ENCODE measurements at places on chromosomes 2 and 18.
A peak's percentile ranks its signal among the peaks of the same experiment; 100 is the strongest.

DNA sequence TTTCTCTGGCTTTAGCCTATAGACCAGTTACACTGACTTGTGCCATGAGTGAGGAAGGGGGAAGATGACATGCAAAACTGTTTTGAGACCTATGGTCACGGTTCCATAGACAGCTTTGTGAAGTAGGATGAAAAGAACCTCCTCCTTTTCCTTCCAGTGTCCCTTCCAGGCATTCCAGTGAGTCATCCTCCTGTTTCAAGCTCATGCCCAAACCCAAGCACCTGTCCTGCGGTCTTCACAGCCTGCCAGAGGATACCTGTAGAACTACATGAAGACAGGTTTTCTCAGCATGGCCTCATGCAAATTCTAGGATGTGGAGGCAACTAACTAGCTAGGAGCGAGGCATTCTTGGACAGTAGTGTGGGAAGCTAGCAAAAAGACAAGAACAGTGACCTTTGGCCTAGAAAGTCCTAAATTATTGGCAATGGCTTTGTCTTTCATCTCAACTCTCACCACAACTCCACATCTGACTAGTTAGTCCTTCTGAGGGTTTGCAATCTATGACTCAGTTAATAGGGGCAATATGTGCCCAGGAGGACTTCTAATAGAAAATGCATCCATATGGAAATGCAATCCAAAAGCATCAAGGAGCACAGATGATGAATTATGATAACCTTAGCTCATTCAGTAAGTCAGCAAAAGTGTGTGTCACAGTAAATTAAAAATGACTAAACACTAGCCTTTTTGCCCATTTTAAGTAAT, 154.7 kb downstream of the RBM43 start:
- no peak for DNase-seq

GRCh38 chr2:9207641-9208311, 1.2 kb downstream of the ASAP2 start:
- peak; percentile 60 for DNase-seq

- DNase-seq: no peak
Observed at GRCh38 chr2:8540552-8541055, 141.3 kb upstream of the ID2 start.

DNA sequence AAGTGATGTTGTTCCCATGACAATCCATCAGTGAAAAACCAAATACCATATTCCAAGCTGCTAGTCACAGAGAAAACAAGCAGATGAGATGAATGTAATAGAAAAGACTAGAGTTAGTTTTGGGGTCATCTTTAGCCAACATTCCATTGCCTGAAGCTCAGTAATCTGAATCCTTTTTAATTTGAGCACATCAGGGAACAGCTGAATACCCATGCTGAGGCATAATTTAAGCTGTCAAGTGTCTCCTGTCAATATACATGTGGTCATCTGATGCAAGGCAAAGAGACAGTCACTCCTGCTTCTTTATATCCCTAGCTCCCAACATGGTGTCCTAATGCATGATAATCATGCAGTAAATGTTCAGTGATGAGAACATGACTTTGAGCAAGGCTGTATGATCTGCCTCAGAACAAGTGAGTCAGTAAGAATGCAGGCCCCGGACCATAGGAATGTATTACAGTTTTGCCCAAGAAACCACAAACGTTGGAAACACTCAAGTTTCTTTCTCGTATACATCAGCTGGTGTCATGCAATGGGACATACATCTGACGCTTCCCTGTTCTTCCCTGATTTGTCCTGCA, 48.0 kb downstream of the CDK15 start:
- DNase-seq: no peak

- no peak for DNase-seq
Observed at GRCh38 chr2:222352981-222353380, 54.2 kb upstream of the PAX3 start.

- no peak for DNase-seq
Observed at GRCh38 chr18:75497576-75498235, 70.2 kb upstream of the SMIM21 start.

- DNase-seq: peak; percentile 84
Observed at GRCh38 chr2:131104487-131105155, 515 bp upstream of the PLEKHB2 start.

Data from NCI-H1105 treated with DMSO at 0.1 percent for 48 hours (cell line).